HS-5 (cell line): ENCODE measurements at places on chromosomes 7 and 10.

DNA sequence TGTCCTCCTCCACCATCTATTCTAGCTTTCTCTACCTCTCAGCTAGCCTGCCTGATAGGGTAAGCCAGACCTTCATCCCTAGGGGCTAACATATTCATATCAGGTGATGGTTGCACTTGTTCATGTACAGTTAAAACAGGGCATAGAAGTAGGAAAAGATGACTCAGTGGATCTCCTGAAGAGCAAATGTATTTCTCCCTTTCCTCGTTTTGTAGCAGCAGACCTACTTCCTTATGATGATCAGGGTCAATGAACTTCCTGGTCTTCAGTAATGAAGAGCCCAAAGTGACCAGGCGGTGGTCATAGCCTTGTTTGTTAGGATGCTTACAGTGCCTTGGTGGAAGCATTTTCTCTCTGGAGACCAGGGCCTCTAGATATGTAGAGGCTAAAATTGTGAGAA, 6.3 kb downstream of the LIPJ start:
- DNase-seq, result no peak

- no peak for DNase-seq
These were observed 123.4 kb upstream of the NEBL start for GRCh38 chr10:21020545-21020944.

DNA sequence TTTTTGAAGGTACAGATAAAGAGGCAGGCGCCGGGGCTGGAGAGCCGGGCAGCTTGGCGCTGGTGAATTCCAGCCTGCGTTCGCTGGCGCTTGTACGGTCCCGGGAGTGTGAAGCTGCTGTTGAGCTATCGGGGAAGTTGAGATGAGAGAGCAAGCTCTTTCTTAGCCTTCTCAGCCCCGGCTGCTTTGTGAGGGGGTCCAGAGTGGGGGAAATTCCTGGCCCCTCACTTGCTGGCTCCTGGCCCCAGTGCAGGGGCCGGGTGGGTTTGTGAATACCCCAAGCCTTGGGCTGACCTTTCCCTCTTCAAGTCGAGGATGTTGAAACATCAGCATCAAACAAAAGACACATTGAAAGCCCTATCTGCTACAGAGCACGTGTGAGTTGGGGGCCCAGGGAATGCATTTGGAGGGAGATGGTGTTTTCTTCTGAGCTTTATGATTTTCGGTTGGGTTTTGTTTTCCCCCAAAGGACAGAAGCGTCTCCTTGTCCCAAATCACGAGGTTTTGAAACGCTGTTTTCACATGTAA, 2.7 kb downstream of the ZMIZ1 start:
- DNase-seq, result no peak

GRCh38 chr10:112809736-112810135, 140.3 kb upstream of the TCF7L2 start:
- DNase-seq, result no peak

- peak; percentile 78 for DNase-seq
These were observed 34.3 kb downstream of the INPP5A start for GRCh38 chr10:132571650-132572544.

- no peak for DNase-seq
These were observed 186.2 kb downstream of the BICC1 start for GRCh38 chr10:58698777-58699356.

DNA sequence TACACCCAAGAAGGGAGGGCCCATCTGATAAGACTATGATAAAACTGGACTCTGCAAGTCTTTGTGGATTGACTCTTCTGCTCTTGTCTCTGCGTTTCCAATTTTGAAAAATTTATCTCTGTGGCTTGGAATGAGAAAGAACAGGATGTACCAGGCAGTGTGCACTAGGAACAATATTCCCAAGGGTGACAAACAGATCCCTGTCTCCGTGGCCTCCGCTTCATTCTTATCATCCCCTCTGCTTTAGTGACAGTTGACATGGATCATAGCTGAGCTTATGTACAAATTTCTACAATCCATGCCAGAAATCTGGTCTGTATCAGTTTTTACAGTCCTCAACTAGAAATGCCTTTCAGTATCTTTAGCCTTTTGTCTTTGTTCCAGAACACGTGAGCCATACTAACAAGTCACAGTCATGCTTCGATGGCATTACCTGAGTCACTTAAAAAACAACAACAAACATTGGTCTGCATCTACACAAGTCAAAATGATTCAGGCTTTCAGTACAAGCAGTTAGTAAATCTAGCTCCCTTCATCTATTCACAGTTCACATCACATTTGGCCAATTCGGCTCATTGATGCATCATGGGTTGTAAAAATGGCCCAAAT, 393.6 kb upstream of the CELF2 start:
- DNase-seq, result no peak

DNA sequence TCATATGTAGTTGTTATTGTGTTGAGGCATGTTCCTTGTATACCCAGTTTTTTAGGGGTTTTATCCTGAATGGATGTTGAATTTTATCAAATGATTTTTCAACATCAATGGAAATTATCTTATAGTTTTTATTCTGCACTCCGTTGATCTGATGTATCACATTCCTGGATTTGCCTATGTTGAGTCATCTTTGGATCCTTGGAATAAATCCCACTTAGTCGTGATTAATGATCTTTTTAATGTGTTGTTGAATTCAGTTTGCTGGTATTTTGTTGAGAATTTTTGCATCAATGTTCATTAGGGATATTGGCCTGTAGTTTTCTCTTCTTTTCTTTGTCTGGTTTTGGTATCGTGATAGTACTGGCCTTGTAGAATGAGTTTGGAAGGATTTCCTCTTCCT, 648.6 kb upstream of the GRM3 start:
- DNase-seq, result no peak

DNA sequence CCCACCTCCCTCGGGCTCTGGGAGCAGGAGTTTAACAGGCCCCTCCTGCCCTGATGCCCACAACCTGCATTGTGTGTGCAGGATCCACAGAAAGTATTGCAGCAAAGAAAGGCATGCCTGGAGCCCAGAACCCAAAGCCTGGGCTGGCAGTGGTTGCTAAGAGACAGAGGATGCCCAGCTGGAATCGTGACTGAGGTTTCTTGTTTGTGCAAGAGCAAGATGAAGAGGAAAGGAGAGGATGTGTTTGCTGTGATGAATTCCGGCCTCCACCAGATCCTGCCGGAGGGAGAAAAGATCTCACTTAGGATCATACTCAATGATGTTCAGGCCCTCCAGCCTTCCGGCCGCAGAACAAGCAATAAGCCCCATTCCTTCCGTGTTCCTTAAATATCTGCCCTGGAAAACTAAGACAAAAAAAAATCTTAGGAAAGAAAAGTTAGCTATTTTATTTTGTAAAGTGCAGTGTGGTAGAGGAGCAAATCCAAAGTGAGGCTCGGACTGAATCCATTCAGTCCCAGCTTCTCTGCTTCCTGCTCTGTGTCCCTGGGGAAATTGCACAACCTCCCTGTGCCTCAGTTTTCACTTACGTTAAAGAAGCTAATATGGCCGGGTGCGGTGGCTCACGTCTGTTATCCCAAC, 57.1 kb downstream of the SLIT1 start:
- DNase-seq, result no peak

GRCh38 chr10:72277340-72277995, 3.7 kb downstream of the DDIT4 start:
- no peak for DNase-seq

DNA sequence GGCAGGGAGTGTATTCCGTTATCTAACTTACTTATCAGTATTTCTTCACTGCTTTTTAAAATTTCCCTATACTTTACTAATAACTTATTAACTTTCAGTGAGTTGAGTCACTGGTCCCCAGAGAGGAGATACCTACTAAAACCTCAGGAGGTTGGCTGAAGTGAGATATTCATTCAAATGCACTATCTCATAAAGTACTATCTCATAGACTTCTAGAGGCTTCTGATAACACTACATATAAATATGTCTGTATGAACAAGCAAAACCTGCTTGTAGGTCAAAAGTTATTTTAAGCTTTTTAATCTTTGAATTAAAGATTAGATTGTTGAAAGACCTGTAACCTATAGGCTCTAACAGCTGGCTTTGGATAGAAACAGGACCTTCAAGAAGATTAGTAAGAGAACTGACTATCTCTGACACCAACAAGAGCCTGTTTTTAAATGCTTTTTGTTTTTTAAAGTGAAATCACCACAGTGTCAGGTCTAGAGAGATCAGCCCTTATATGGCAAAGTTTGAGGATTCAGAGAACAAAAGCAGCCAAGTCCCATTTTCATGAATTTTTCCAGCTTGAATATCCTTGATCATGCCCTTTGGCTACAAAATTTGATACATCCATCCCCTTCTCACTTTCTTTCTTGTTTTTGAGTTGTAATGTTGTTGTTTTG, 242.2 kb downstream of the ARL4A start:
- no peak for DNase-seq

DNA sequence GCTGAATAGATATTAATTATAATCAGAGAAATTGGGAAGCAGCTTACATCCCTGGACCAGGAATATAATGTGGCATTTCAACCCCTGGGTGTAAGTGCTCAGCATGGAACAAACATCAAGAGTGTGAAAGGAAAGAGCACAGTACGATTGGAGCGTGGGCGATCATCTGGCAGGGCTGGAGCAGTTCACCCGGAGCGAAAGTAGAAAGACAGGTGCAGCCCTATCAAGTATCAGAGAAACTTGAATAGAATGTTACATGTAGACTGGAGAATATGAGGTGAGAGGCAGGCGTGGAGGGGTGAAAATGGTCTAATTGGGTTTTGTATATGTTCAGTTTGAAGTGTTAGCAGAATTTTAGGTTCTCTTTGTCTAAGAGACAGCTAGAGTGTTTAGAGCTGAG, 303.0 kb downstream of the MDFIC start:
- DNase-seq, result no peak

DNA sequence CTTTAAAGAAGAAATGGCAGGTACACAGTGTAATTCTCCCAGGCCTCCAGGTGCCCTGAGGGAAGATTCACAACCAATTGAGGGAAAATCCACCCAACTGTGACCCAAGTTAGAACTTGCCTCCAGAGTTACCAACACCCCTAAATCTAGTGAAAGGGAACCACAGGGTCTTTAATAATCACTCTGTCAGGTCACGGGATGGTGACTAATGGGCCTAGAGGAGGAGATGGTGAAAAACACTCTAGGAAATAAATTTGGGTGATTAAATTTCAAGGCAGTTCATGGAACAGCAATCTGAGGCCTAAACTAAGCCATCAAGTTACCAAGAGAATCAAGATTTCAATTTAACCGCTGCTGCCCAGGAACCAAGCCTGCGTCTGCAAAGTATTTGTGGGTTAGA, 26.7 kb upstream of the SLF2 start:
- DNase-seq, result no peak

DNA sequence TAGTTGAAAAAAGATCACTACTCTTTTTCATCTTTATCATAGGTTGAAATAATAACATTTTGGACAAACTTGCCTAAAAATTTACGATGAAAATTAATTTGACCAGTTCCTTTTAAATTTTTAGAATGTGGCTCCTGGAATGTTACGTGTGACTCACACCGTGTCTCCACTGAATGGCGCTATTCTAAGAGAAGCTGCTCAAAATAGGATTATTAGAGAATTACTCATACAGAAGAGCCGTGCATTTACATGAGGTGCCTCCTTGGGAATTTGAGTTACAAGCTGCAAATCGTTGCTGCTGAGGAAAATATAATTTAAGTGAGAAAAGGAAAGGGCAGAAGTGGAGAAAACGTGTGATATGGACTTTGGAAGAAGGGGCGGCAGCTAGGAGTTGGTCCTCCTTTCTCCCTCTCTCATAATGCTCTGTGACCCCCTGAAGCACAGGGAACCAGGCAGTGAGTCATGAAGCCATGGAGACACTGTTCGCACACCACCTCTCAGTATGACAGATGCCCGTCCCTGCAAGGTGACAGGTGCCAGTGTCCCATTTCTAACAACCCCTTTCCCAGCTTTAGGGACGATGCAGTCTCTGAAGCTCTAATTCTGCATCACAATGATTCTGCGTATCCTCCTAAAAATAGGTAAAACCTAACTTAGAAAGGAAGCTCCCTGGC, 323.2 kb upstream of the COBL start:
- DNase-seq, result no peak

GRCh38 chr7:45402480-45403218, 171.5 kb upstream of the ADCY1 start:
- DNase-seq, result peak; percentile 79

DNA sequence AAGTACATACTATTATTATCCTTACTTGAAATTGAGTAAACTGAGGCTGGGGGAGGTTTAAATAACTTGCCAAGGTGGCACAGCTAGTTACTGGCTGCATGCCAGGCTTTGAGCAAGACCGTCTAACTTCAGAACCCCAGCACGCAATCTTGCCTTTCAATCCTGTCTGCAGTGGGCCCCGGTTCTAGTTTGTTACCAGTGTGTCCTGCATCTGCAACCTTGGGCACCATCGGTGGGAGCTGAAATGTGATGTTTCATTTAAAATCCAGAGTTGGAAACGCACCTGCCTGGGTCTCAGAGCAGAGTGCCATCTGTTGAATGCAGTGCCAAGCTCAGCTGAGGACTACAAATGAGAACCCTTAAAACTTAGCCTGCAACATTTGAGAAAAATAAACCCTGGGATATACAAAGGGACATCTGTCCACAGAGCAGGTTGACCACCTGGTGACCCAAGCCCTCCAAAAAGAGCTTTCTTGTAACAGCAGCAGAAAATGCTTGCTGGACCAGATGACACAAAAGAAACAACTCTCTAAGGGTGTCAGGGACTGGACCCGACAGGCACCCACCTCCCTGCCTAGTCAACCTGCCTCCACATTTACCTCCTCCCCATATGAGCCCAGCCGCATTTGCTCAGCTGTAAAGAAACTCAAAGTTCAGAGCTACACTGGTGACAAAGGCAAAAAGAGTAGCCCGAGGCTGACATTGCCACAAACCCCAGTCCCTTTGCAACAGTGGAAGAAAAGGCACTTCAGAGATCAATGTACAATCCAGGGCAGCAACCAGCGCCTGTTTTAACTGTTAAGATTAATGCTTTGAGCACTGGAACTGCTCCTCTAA, 1.7 kb downstream of the SH3PXD2A start:
- DNase-seq, result no peak

DNA sequence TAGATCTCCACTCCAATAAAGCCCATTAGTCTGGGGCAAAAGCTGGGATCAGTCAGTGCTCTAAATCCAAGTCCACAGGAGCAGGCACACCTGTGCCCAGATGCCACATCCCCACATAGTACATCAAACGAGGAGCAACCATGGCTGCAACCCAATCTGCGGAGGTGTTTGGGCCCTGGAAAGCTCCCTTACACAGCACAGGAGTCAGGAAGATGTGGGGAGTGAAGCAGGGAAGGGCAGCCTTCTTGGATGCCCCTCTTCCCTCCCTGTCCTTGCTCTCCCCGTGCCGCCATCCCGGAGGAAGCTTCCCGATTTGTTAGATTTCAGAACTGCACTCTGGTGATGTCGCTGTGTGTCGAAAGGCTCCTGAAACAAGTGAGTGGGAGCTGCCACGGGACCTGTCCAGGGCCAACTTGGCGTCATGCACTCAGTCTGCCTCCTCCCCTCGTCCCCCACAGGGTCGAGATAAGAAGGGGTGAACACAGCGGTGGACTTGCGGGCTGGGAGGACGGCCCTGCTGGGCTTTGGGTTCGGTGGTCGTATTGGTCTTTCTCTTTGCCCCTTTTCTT, 230.6 kb upstream of the GRB10 start:
- no peak for DNase-seq

DNA sequence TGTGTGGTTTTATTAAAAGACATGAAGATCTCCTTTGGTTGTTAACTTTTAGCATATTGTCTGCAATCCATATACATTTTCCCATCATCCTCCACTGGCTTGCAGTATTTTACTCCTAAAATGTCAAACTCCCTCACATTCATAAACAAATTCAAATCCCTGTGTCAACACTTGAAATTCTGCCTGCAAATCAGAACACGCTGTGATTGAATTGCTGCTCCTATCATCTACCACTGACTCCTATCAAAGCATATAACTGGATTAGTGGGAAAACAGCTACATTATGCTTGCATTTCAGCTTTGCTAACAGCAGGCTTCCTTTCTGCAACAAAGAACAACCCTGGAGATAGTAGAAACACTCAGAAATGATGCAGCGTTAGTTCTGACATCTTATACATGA, 281.8 kb upstream of the HGF start:
- no peak for DNase-seq
